CD4-positive, alpha-beta T cell treated with Interleukin-12 subunit alpha and Interleukin-12 subunit beta, for 1 hour (primary cell): ENCODE measurements at places on chromosomes 3 and 15.

GRCh38 chr15:87082581-87082980 lies 1002.9 kb downstream of the AGBL1 start:
- no peak for DNase-seq

DNA sequence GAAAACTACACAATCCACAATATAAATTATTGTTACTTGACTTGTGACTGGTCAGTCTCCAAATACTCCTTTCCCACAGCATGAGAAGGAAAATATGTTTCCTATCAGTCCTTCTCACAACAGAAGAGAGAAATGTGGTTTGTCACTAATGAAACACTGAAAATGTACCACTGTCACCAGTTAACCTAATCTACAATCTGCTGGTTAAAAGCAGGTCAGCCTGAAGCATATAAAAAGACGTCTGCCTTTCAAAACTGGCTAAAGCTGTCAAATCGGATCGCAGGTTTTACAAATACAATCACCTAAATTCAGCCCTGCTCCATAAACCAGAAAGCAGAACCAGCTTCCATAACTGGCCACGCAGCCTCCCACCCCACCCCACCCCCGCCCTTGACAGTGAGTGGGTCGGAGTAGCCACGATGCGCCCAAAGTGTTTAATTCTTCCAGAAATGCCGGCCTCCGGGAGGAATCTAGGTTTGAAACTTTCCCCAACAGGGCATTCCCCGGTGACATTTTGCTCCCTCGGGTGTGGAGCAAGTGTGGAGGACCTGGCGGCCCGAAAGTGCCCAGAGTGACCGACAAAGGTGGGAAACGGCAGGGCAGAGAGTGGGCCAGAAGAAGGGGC lies 682 bp downstream of the ETFA start:
- DNase-seq, result peak; percentile 12

GRCh38 chr15:45866616-45867015 lies 231.8 kb downstream of the SQOR start:
- DNase-seq, result no peak

DNA sequence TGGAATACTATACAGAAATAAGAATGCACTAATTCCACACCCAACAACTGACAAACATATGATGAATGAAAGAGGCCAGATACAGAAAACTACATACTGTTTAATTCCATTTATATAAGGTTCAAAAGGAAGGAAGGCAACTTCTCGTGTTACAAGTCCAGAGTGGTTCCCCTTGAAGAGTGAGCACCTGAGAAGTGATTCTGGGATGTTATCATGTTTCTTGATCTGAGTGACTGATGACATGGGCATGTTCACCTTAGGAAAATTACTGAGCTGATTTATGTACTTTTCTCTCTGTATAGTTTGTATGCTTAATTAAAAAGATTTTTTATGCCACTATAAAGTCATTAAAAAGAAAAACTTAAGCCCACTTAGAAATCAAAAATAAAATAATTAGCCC lies 13.6 kb downstream of the CCDC12 start:
- DNase-seq, result no peak

DNA sequence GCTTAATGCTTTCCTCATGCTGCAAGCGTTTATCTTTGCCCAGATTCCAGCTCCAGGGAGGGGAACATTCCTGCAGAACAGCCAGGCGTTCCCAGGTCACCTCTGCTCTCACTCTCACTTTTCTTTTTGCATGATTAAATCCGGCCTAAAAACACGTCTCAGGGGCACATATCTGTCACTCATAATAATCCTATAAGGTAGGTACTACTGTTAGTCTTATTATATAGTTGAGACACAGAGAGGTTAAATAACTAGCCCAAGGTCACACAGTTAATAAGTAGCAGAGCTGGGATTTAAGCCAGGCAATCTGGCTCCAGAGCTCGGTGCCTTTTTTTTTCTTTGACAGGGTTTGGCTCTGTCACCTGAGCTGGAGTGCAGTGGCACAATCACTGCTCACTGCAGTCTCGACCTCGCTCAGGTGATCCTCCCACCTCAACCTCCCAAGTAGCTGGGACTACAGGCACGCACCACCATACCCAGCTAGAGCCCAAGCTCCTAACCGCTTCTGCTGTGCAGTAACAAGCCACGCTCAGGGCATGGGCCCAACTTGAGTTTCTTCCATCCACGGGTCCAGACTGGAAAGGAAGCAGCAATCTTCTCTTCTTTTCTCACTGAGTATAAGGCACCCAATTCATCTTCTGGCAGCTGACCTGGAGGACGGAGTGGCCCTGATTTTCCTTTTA lies 96.5 kb downstream of the LIPC start:
- no peak for DNase-seq

- DNase-seq, result no peak
Measured at GRCh38 chr3:4736284-4736861, 242.9 kb upstream of the BHLHE40 start.

DNA sequence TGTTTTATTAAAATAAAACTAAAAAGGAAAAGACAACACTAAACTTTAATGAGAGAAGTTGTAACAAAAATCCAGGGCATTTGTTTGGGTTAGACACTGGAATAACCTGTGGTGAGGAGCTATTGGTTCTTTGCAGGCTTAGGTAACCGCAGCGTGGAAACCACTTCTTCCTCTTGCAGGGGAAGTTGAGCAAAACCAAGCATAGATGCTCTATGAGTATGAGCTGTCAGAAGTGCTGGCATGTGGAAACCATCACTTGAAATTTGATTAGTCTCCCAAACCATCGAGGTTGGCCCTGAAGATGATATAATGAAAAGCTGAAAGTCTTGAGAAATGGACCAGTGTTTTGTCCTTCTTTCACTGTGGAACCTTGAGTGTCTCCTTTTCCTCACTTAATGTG lies 127.1 kb upstream of the RBMS3 start:
- peak; percentile 8 for DNase-seq
